G401 (cell line): ENCODE measurements at places on chromosomes 1 and 21. TPM values are rescaled to one million over a fixed set of nuclear protein-coding genes. Genes with fewer than 3 reads are reported as not detected.

- no peak for DNase-seq
Measured at GRCh38 chr1:22592919-22593790, 29.9 kb downstream of the EPHA8 start.

GRCh38 chr1:184822267-184822666, 67.6 kb upstream of the EDEM3 start:
- DNase-seq, result peak; percentile 43

GRCh38 chr1:66217021-66217420, 316.9 kb upstream of the SGIP1 start:
- no peak for DNase-seq

DNA sequence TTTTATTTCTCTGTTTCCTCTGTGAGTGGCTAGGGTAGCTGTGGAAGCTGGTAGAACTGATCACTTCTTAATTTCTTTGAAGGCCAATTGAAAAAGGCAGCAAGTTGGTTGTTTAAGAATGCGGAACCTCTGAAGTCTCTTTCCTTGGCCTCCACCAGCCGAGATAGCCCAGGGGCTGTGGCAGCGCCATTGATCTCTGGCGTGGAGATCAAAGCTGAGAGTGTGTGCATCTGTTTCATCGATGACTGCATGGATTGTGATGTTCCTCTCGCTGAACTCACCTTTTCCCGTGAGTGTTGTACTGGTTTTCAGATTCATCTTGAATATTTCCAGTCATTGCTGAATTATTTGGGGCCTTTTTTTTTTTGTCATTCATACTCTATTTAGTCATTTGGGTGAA, 97.7 kb downstream of the VPS13D start:
- DNase-seq, result no peak

DNA sequence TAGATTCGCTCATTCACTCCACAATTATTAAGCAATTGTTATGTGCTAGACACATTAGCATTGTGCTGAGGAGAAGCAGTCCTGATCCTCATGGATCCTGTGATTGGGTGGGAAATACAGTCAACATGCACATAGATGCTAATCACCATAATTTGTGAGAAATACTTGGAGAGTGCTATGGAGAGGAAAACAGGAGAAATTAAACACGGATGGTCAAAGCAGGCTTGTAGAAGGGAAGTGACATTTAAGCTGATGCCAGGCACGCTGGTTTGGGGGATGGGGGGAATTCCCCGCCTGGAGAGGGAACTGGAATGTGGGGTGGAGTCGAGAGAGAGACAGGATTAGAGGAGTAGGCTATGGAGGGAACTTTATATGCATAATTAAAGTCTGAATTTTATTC, 52.2 kb upstream of the L1TD1 start:
- DNase-seq, result no peak

DNA sequence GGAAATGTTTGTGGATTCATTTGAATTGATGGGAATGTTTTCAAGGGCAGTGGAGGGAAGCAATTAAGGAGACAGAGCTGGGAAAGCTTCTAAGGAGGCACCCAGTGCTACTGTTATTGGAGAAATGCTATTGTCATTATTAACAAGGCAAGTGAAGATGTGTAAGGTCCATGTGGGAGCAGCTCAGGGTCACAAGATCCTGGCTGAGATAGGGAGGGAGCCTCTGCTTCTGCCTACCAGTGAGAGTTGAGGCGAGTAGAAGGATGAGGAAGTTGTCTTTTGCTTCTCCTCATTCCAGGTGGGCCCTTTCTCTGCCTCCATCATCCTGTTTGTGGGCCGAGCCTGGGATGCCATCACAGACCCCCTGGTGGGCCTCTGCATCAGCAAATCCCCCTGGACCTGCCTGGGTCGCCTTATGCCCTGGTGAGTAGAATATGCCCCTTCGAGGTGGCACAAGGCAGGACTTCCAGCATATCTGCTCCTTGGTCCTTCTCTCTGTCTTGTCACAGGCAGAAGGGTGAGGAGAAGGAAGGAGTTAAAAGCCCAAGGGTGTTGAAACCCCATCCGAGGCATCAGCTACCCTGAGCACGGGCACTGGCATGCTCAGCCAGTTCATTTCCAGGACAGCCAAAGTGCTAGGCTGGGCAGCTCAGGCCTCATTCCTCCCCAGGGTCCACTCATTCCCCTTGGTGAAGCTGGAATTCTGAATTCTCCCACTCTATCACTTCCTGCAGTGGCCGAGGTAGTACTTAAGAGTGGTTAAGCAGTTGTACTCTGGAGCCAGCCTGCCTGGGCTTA, 3.7 kb downstream of the MFSD2A start:
- DNase-seq, result no peak

DNA sequence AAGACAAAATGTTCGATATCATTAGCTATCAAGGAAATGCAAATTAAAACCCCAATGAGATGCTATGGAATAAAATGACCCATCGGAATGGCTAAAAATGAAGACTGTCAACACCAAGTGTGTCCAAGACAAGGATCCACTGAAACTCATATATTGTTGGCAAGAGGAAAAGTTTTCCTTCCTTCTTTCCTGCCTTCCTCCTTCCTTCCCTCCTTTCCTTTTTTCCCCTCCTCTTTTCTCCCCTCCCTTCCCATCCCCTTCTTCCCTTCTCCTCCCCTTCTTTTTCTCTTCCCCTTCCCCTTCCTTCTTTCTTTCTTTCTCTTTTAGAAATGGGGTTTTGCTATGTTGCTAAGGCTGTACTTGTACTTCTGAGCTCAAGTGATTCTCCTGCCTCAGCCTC, 64.2 kb upstream of the TENT5B start:
- no peak for DNase-seq

DNA sequence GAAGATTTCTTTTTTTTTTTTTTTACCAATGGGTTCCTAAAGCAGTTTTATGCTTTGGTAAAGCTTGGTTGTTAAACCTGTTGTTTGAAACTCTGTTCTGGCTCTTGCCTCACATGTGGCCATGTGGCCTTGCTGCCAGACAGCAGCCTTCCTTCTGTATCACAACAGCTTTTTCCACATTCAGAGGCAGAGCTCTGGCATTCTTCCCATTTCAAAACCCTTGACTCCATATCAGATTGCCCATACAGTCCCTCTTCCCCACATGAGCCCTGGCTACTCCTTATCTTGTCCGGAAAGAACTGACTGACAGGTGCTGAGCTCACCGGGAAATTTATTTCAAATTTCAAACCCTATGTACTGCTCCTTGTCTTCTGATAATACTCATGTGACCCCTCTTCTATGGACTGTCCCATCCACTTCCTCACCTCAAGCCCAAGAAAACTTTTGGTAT, 38.5 kb upstream of the LAX1 start:
- DNase-seq, result no peak

DNA sequence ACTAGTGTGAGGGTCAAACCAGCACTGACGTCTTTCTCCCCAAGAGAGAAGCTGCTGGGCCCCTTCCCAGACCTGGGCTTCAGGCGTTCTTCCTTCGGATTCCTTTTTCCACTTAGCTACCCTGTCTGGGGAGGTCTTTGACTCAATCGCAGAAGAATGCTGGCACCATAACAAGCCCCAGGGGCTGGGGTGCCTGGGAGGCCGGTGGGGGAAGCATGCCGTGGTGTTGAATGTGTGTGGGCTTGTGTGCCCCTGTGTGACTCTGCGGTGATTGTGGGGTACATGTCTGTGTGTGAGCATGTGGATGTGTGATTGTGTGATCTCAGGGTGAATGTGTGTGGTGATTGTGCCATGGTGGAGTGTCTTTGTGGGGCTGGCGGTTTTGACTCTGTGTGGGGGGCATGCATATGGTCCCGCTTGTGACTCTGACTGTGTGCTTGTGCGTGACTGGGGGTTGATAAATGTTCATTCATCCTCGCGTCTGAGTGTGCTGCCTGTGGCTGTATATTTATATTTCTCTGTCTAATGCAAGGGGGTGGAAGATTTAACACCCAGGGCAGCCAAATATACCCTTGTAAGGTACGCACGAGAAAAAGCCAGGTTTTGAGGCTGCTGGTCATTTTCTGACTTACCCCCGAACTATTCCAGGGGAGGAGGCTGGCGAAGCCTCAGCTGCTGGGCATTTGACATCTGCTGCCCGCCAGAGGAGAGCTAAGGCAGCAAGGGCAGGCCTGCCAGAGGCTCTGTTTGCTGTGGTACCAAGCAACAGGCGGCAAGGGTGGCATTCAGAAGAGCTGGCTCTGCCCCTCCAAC, 1.1 kb upstream of the SYNC start:
- no peak for DNase-seq

GRCh38 chr21:23861911-23862504, 1745.3 kb downstream of the MRPL39 start:
- DNase-seq, result no peak

DNA sequence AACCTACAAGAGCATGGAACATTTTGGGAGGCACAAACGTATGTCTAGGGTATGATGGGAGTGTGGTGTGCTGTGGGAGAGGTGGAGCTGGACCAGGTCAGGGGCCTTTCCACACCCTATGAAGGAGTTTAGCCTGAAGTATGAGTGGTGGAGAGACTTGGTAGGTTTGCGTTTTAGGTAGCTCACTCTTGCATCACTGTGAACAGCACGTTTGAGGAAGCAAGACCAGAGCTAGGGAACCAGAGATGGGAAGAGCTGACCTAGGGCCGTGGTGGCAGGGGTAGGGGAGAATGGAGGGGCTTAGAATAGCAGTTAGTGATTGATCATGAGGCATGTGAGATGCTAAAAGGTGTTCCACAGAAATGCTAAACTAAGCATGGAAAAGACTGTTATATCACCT, 25.1 kb upstream of the ZFP69B start:
- DNase-seq, result no peak

DNA sequence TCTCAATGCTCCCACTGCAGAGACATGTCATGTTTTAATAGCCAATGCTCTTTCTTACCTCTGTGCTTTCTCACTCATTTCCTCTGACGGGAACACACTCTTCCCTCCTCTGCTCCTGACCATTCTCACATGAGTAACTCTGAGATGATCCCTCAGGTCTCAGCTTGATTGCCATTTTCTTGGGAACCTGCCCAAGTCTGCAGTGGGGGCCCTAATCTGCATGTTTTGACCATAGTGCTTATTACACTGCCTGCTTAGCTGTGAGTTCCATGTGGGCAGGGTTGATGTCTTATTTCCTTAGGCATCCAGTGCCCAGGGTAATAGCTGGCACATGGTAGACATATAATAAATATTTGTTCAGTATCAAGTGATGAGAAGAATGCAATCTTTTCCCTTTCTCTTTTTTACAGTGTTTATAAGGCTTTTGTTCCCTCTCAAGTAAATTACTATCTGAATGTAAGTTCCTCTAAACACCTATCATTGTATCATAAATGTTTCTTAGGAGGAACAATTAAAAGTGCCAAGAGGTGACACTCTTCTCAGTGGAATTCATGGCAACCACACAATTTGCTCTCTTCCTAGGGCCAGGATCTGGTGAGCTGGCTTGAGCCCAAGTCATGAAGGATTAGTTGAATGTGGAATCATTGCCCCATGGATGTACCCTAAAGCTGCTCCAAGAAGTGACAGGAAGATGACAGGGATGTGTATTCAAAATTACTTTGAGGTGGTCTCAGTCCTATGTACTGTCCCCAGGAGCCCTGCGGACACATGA, 485.4 kb upstream of the USP24 start:
- DNase-seq, result peak; percentile 14

- peak; percentile 88 for DNase-seq
Measured at GRCh38 chr1:204398197-204399125, 13.2 kb downstream of the PPP1R15B start.

DNA sequence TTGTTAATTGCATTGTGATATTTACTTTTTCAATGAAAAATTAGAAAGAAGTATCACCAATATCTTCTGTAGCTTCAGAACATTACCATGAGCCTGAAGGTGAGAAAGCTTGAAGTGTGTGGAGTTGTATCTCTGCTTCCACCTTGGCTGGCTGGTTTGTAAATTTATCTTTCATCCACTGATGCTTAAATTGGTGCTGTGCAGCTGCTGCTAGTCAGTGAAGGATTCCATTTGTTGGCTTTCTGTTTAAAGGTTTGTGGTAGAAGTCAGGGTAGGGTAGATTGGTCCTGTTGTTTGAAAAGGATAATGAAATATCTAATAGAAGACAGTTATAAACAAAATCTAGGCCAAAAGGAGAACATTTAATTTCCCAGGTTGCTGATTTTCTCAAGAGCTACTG, 105.7 kb downstream of the C1orf21 start:
- DNase-seq, result no peak

DNA sequence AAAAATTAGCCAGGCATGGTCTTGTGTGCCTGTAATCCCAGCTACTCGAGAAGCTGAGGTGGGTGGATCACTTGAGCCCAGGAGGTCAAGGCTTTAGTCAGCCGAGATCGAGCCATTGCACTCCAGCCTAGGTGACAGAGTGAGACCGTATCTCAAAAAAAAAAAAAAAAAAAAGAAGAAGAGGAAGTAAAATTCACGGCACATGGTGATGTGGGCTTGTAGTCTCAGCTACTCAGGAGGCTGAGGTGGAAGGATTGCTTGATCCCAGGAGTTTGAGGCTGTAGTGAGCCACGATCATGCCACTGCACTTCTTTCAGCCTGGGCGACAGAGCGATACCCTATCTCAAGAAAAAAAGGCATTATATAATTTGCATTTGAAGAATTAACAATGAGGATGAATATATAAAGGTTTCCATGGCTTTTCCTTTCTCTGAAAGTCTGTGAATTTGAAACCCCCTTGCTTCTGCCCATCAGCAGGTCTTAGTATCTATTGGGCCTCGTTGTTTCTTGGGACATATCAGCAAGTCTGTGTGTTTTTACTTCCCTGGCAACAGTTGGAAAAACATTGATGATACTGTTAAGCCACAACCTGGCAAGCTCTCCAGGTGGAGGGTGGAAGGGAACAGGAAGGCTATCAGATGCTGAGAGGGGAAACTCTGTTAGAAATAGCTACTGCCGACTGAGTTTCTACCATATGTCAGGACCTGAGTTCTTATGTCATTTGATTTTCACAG, 4.6 kb upstream of the PLA2G2D start:
- no peak for DNase-seq

DNA sequence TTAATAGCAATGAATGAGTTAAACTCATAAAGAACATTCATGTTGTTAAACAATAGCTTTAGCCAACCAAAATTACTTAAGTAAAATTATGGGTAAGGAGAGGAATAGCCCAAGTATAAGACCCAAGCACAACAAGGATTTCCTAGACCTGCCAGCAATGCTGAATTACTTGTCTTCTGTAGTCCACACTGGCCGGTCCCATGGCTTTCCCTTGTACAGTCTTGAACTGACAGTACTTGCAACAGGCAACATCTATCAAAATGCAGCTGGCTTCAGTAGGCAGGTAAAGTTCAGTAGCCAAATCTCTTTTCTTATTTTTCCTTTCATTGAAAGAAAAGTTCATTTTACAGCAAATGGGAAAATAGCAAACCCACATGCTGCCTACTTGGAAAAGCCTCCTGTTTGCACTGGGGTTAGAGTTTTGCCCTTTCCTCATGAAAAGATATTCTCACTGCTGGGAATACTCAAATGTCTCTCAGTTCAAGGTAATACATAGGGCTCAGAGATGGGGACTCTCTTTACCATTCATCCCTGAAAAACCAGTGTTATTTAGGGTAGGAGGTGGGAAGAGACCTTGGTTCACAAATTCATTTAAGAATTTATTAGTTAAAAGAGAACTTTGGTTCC, 222.8 kb downstream of the TTLL7 start:
- DNase-seq, result no peak

GRCh38 chr1:200916152-200916551, 21.5 kb downstream of the INAVA start:
- no peak for DNase-seq

The INSRR gene
- total RNA-seq, result not detected in 2 replicates

The ESPN gene
- total RNA-seq, result 0.07 TPM in 1 of 2 replicates, not detected in the other

The TRIM46 gene
- total RNA-seq, result 0.14 and 0.37 TPM in 2 replicates

The TIAM1 gene
- total RNA-seq, result 0.03 and 0.49 TPM in 2 replicates

The KIF2C gene
- 74.3 and 85.9 TPM in 2 replicates for total RNA-seq
